ENCODE measurements at places on chromosomes 4 and X. TPM values are rescaled to one million over a fixed set of nuclear protein-coding genes. Genes with fewer than 3 reads are reported as not detected.

The ELOVL6 gene
- total RNA-seq = 17.3 TPM

The PRSS12 gene
- total RNA-seq = 4.1 TPM

The ANXA10 gene
- not detected for total RNA-seq

The STAP1 gene
- not detected for total RNA-seq

The USP27X gene
- total RNA-seq = 2.7 TPM

The RIBC1 gene
- 0.73 TPM for total RNA-seq
